ENCODE measurements at places on chromosomes 4 and X. TPM values are rescaled to one million over a fixed set of nuclear protein-coding genes. Genes with fewer than 3 reads are reported as not detected.
A peak's percentile ranks its signal among the peaks of the same experiment; 100 is the strongest.

Gene SPARCL1
- total RNA-seq = not detected

Gene ZNF711
- 0.23 TPM for total RNA-seq

Gene TEX13C
- not detected for total RNA-seq

Gene USP17L29
- total RNA-seq = not detected

Gene DTHD1
- total RNA-seq = 1.0 TPM

Gene RADX
- 5.6 TPM for total RNA-seq

Gene PAK3
- not detected for total RNA-seq

Gene DIAPH2
- total RNA-seq = 11.6 TPM

Gene ETFDH
- total RNA-seq = 21.5 TPM

Gene ALB
- not detected for total RNA-seq

Gene STAP1
- 19.2 TPM for total RNA-seq

Gene DRD5
- total RNA-seq = not detected

Gene CYSLTR1
- 13.9 TPM for total RNA-seq

Gene SPANXN4
- not detected for total RNA-seq

Gene TREX2
- 0.83 TPM for total RNA-seq

Gene MAGEB10
- total RNA-seq = not detected

Gene PTTG2
- 0.66 TPM for total RNA-seq

DNA sequence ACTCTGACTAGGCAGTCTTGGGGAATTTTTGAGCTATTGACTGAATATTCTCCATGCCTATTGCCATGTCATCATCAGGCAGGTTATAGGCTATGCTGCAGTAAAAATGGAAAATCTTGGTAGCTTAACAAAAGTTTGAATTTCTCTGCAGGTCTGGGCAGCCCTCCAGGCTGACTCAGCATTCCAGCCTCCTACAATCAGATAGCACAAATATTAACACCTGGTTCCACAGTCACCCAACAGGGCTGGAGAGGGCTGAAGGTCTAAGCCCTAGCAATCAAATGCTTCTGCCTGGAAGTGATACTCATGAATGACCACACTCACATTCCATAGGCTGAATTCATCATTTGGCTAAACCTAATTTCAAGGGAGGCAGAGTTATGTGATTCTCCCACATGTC lies 9.6 kb upstream of the PPP3CA start:
- no peak for DNase-seq

DNA sequence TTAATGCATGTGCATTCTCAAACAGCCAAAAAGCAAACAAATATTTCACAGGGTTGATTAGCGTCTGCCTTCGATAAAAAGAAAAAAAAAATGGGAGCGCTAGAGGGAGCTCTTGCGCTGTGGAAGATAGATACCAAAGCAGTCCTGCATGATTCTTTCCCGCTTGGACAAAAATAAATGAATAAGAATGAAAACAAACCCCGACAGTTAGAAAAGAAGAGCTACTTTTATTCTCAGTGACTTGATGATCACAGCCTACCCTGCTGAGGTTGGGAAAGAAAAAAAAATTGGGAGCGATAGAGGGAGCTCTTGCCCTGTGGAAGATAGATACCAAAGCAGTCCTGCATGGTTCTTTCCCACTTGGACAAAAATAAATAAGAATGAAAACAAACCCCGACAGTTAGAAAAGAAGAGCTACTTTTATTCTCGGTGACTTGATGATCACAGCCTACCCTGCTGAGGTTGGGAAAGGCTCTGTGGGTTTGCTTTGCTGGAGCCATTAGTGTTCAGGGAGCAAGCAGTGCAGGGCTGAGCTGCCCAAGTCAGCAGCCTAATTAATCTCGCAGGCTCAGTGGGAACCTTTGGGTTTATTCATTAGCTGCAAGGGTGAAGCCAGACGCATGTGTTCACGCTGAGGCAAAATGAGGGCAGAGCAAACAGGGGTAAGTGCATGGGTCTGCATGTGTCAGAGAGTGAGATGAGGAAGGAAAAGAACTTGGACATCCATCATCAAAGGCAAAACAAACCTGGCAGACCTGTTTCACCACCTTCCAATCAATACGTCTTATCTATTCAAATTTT lies 249.3 kb upstream of the PRKX start:
- DNase-seq = no peak

- no peak for DNase-seq
Observed at GRCh38 chr4:47120783-47121182, 89.4 kb downstream of the GABRB1 start.

- no peak for DNase-seq
Observed at GRCh38 chr4:73505567-73505966, 24.0 kb downstream of the AFM start.

GRCh38 chr4:101953949-101954348 lies 163.4 kb downstream of the BANK1 start:
- DNase-seq = no peak

DNA sequence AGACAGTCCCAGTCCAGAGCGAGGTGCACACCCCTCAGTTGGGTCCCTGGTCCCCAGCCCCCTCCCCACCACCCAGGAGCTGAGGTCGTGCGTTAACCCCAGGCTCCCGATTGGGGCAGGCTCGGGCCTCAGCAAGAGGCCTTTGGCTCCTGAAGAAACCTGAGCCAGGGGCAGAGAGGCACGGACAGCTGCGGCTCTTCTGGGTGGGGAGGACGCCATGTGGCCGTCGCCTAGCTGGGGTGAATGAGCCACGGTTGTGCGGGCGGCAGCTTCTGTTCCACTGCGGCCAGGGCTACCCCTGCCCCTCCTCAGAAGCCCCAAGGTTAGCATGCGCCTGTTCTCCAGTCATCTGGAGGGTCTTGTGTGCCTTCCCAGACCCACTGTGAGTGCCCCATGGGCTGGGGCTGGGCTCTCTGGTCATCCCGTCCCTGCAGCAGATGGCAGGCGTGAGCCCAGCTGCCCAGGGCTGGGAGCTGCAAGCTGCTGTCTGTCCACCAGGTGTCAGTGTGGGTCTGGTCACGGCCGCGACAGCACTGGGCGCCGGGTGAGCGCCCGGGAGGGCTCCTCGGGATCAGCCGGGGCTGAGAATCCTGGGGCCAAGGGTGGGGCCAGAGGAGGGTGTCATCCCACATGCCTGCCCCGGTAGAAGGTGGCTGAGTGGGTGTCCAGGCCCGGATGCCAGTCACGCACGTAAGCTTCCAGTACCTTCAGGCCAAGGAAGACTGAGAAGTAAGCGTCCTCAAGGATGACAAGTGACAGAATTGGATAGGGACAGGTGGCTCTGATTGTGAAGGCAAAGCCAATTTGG lies 21.9 kb downstream of the ATP2B3 start:
- DNase-seq = peak; percentile 29

DNA sequence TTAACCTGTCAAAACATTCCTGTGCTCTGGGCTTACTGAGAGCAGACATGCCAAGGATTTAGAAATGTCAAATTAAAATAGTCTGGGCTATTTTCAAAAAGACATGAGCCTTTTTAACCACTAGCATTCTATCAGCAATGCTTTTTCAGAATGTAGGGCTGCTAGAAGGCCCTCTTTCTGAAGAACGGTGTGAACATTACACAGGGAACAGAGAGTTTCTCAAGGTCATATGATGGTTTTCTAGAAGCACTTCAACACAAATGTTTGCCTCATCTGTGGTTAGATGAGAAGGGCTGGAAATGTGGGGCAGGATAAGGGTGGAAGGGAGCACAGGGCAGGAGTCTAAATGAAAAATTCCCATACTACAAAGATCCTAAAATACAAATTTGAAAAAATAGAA lies 39.3 kb downstream of the GRIA3 start:
- no peak for DNase-seq

GRCh38 chr4:142960126-142960525 lies 114.0 kb upstream of the INPP4B start:
- DNase-seq = no peak

- no peak for DNase-seq
Observed at GRCh38 chr4:173807347-173807746, 277.3 kb upstream of the HAND2 start.

- no peak for DNase-seq
Observed at GRCh38 chrX:128408842-128409241, 356.6 kb upstream of the ACTRT1 start.

DNA sequence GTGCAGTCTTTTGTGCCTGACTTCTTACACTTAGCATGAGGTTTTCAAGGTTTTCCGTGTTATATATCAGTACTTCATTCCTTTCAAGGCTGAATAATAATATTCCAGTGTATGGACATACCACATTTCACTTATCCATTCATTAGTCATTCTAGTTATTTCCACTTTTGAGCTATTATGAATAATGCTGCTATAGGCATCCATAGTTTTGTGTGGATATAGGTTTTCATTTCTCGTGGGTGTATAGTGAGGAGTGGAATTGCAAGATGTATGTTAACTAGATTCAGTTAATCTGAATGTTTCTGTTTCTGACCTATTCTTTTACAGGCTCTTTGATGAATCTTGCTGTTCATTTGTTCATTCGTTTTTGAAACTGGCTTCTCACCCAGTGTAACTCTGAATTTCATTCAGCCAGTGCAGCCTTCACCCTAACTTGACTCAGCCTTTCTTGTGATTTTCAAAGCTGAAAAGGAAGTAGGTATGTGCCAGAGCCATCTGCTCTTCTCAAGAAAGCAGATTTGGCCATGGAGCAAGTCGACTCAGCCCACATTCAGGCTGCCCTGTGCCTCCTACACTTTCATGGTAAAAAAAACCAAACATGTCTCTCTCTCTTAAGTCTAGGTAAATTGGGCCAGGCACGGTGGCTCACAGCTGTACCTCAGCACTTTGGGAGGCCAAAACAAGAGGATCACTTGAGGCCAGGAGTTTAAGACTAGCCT lies 56.3 kb upstream of the NOCT start:
- no peak for DNase-seq

GRCh38 chr4:52638717-52639116 lies 20.4 kb downstream of the USP46 start:
- DNase-seq = no peak

DNA sequence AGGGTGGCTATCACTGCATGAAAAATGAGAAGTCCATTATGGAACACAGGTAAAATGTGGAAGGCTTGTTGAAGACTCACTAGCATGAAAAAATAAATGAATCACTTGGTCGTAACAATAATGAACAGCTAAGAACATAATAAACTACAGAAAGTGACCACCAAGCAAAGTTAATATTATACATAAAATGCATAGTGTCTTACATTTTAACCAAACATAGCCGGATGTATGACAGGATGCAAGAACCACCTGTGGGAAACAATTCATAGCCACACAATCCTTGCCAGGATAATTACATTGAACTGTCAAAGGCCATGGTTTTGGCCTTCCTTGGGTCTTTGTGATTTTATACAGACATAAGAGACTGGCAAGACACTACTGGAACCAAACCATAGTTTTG lies 81.9 kb upstream of the ATXN3L start:
- DNase-seq = no peak

- DNase-seq = no peak
Observed at GRCh38 chr4:139984471-139984870, 169.5 kb downstream of the MAML3 start.

GRCh38 chr4:153153339-153153871 lies 50.8 kb upstream of the TRIM2 start:
- peak; percentile 70 for DNase-seq

- DNase-seq = no peak
Observed at GRCh38 chr4:177285953-177286352, 23.7 kb upstream of the NEIL3 start.

DNA sequence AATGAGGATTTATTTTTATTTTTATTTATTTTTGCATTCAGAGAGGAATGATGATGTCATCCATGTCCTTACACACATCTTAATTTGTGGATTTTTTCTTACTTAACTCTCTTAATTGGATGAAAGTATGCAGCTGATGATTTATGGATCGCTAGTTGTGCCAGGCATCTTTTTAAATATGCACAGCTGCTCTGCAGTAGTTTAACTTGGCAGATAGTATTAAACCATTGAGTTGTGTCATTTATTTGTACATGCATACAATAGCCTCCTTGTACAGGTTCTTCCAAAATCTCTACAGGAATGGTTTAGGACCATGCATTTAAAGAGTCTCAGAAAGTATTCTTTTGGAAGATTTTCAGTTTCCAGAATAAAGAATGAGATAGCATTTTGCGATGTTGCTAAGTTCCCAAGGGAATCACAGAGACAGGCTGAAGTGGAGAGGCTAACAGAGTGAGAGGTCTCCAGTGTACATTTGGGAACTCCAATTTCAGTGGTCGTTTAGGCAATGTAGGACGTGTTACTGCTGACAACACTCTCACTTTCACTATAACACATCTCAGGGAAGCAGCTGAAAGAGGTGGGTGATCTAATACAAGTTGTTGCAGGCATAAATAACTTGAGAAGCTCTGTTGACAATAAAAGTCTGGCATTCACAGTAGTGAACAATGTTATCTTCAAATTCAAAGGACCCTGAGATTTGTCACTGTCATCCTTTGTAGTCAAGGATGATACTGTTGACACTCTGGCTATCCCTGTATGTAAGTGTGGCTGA lies 49.9 kb upstream of the SCRG1 start:
- no peak for DNase-seq

DNA sequence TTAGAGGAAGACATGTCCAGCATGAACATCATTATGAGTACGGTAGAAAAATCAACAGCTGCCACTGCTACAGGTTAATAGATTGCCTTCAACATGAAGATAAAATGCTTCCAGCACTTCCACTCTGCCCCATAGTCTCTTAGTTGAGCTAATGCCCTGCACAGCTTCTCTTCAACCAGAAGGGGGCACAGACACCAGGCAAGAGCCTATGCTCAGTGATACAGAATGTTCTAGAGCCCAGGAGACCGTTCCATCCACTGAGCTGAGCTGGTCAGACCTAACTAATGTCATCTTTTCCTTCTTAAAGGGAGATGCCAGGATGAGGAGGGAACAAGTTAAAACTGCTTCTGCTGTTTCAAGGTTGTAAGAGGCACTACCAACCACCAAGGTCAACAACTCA lies 42.2 kb downstream of the SMIM10L2A start:
- DNase-seq = no peak

DNA sequence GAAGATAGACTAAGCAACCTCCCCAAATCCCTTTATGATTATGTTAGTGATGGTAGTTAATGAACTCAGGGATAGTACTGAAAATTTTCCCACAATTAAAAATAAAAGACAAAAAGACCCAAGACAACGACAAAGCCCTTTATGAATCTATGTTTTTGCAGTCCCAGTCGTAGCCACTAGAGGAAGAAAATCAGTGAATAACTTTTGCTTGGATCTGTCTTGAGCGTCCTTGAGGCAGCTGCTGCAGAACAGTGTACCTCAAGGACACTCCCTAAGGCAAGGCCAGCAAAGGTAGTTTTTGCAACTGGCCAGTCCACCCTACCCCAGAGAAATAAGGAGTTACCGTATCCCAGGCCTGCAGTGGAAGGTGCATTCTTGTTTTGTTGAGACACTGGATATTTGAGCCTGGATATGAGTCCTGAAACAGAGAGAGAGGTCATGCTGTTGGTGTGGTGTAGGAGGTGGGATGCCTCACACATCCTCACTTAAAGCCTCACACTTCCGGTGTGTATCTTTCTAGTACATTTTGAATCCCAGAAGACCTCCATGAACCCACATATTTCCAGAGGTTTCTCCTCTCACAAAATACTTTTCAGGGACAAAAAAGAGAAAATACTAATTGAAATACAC lies 8.7 kb upstream of the TIMM8A start:
- no peak for DNase-seq

DNA sequence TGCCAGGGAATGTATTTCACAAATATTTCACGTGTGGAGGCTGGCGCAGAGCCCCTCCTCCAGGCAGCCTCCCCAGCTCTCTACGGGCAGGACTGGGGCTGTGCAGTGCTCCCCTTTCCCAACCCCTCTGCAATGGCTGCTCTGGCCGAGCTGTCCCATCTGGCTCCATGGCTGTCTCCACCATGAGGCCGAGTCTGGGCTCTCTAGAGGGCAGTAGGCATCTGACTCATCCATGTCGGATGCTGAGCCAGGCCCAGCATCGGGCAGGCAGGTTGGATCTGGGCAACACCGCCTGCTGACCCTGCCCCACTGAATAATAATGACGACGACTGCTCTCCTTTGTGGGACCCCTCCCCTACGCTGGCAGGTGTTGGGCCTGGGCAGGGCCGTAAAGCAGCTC lies 11.0 kb upstream of the SH3TC1 start:
- DNase-seq = no peak

Measured in activated T-helper 1 cell treated with anti-CD3 and anti-CD28 coated beads, Interleukin-12 subunit alpha, Interleukin-12 subunit beta, Interleukin-2, Interleukin-4 antibody, amounts not matched to agents 30 ng/mL and 10 ng/mL and 1 ng/mL, durations not matched to agents 14 hours and 24 hours and 36 hours (primary cell).